8988T (cell line): ENCODE measurements at places on chromosomes 2 and 18.

GRCh38 chr2:210752532-210752931 is 196.1 kb downstream of the CPS1 start:
- no peak for DNase-seq

DNA sequence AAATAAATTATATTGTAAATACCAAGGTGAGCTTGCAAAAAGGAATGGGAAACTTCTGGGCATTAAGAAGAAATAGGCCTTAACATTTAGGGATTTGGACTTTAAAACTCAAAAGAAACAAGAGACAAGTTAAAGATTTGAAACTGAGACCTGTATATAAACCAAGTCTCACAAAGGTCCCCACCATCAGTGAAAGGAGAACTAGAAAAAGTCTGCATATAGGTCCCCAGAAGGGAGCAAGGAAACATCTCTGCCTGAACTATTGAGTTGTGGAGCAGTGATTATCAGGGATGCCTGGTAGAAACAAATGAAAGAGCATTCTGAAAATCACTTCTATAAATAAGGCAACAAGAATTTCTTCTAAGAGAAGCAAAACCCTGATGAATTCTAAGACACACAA is 30.5 kb upstream of the ITGAV start:
- no peak for DNase-seq

- DNase-seq, result no peak
These were observed 1.7 kb upstream of the PER2 start for GRCh38 chr2:238290091-238290509.

DNA sequence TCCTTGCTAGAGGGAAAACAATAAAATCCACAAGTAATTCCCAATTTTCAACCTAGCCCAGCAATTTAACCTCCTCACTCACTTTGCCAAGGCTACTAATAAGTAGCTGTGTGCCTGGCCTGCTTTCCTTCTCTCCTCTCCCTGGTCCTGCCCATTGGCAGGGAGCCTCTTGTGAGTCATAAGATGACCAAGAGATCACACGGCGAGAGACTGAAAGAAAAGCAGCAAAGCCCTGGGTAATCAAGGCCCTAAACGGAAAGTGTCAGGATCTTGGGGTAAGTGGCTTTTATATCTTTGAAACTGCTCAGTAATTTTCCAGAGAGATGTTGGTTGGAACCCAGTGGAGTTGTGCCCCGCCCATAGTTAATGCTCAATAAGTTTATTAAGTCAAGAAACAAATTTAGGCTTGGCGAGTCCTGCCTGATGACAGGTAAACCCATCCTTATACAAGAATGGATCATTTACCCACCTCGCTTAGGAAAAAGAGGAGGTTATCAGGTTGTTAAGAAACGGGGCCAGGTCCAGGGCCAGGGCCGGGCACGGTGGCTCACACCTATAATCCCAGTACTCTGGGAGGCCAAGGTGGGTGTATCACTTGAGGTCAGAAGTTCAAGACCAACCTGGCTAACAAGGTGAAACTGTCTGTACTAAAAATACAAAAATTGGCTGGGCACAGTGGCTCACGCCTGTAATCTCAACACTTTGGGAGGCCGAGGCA is 10.0 kb upstream of the ADAM17 start:
- DNase-seq, result peak; percentile 38

- no peak for DNase-seq
These were observed 124.1 kb downstream of the DNAH6 start for GRCh38 chr2:84640411-84640810.

DNA sequence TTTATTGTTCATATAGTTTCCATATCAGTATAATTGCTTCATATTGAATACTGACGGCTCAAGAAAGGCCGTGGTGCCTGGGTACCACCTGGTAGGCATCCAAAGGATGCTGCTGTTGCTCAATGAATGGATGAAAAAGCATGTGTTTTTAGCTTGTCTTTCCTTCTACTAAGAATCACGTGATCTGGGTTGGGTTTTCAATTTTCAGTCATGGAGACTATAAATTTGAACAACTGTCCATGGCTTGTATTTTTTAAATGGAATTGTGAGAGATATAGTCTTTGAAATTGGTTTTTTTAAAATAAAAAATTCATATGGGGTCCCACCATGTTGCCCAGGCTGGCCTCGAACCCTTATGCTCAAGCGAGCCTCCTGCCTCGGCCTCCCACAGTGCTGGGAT is 25.3 kb downstream of the EMILIN2 start:
- DNase-seq, result no peak

GRCh38 chr2:53252115-53252514 is 515.5 kb upstream of the CHAC2 start:
- no peak for DNase-seq

- DNase-seq, result no peak
These were observed 134.6 kb upstream of the SCN7A start for GRCh38 chr2:166628478-166629136.

DNA sequence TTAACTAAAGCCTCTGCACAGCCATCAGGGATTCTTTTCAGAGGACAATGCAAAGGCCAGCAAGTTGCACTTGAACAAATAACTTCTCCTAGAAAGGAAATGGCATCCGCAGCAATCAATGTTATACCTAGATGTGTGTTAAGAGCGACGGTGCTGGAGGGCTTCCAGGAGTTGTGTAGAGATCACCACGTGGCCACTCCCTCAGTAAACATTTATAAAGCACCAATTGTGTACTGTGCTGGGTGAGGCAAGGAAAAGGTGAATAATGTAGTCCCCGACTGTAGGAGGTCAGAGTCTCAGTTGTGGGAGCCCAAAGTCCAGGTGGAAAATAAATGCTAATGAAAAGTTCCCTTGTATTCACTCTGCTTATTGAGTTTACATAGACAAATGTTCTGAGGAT is 135.0 kb downstream of the ALK start:
- DNase-seq, result no peak

DNA sequence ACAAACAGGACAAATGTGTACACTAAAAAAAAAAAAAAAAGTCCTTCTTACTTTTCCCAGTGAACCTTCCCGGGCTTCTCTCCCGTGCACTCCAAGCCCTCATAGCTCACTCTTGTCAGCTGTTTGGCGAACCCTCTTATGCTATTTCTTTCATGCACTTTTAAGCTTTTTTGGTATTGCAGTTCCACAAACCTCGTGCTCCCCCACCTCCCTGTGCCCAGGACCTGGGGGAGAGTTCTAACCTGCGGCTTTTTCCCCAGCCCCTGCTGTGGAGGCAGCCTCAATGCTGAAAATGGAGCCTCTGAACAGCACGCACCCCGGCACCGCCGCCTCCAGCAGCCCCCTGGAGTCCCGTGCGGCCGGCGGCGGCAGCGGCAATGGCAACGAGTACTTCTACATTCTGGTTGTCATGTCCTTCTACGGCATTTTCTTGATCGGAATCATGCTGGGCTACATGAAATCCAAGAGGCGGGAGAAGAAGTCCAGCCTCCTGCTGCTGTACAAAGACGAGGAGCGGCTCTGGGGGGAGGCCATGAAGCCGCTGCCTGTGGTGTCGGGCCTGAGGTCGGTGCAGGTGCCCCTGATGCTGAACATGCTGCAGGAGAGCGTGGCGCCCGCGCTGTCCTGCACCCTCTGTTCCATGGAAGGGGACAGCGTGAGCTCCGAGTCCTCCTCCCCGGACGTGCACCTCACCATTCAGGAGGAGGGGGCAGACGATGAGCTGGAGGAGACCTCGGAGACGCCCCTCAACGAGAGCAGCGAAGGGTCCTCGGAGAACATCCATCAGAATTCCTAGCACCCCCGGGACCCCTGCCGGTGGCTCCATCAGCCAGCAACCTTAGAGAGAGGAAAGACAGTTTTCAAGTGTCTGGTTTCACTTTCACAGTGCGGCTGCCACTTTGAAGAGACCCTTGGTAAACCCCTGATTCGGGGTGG is 826 bp downstream of the KCNE4 start:
- no peak for DNase-seq

DNA sequence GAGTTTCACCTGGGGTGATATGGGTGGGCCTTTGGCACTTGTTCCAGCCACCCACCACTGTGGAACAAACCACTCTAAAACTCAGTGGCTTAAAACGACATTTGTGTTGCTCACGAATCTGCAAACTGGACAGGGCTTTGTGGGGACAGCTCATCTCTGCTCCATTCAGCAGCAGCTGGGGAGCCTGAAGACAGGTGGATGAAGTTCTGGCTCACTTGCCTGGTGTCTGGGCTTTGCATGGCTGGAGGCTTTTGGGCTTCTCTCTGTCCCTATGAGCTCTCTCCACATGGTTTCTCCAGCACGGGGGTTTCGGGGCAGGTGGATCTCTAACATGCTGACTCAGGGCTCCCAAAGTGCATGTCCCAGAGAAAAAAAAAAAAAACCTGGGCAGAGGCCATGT is 93.0 kb upstream of the GLI2 start:
- DNase-seq, result no peak

DNA sequence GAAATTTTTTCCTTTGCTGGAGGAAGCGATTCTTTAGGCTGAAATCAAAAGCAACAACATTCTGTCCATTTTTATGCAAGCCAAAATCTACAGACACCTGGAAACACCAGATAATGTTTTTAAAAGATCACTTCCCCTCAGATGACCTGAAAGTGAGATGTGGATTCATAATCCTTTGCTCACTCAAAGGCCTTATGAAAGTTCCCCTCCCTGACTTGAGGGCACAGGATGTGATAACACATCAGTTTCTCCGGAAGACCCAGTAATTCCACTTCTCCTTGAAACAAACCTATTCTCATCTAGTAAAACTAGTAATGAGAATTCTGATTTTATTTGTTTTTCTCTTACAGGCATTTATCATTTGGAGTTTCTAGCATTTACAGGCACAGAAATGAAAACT is 218.3 kb upstream of the RND3 start:
- no peak for DNase-seq

DNA sequence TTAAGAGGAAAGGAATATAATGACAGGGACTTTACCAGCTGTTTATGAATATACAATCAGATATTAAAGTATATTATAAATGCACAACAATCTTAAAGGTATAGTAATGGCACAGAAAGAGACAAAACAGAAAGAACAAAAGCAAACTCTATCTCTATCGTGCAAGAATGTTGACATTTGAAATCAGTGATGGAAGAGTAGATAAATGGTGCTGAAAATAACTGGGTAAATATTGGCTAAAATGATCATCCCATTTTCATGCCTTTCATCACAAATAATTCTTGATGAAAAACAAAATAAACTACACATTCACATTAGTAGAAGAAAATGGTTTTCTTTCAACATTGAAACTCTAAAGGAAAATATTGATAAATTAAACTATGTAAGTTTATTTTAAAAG is 495.9 kb downstream of the IRS1 start:
- no peak for DNase-seq

DNA sequence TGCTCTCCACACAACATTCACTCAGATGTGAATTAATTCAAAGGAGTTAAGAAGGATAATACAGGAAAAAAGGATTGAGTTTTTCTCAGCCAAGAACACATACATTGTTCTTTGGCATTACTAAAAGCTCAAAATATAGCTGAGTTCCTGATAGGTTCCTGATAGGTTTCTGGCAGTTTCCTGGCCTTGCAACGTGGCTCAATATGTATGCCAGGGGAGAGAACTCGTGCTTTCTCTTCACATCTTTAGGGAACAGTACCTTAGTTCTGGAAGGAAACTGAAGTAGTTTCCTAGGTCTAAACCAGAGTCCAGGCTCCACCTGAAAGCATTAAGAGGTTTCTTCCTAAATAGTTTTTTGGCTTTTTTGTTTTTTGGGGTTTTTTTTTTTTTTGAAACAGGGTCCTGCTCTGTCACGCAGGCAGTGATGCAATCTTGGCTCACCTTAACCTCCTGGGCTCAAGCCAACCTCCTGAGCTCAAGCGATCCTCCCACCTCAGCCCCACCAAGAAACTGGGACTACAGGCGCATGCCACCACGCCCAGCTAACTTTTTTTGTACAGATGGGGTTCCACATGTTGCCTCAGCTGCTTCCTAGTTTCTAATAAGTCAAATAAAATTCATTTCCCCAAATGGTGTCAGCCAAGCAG is 42.8 kb downstream of the ESCO1 start:
- no peak for DNase-seq

DNA sequence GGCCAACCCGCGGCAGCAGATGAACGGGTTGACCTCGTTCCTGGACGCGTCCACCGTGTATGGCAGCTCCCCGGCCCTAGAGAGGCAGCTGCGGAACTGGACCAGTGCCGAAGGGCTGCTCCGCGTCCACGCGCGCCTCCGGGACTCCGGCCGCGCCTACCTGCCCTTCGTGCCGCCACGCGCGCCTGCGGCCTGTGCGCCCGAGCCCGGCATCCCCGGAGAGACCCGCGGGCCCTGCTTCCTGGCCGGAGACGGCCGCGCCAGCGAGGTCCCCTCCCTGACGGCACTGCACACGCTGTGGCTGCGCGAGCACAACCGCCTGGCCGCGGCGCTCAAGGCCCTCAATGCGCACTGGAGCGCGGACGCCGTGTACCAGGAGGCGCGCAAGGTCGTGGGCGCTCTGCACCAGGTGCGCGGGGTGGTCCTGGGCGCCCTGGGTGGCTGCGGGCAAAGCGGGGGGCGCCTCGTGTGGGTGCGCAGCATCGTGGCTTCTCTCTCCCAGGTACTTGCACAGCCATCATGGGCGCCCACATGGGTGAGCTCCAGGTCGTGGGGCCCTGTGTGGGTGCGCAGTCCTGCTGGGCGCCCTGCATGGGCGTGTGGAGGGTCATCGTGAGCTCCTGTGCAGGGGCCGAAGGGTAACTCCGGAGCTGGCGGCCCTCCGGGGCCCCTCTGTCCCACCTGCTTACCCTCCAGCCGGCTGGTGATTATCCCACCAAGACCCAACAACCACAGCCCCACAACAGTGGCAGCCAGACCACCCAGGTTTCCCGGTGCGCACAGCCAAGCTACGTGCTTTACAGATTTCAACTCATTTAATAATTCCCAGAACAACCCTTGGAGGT is 64.2 kb downstream of the TPO start:
- DNase-seq, result no peak

DNA sequence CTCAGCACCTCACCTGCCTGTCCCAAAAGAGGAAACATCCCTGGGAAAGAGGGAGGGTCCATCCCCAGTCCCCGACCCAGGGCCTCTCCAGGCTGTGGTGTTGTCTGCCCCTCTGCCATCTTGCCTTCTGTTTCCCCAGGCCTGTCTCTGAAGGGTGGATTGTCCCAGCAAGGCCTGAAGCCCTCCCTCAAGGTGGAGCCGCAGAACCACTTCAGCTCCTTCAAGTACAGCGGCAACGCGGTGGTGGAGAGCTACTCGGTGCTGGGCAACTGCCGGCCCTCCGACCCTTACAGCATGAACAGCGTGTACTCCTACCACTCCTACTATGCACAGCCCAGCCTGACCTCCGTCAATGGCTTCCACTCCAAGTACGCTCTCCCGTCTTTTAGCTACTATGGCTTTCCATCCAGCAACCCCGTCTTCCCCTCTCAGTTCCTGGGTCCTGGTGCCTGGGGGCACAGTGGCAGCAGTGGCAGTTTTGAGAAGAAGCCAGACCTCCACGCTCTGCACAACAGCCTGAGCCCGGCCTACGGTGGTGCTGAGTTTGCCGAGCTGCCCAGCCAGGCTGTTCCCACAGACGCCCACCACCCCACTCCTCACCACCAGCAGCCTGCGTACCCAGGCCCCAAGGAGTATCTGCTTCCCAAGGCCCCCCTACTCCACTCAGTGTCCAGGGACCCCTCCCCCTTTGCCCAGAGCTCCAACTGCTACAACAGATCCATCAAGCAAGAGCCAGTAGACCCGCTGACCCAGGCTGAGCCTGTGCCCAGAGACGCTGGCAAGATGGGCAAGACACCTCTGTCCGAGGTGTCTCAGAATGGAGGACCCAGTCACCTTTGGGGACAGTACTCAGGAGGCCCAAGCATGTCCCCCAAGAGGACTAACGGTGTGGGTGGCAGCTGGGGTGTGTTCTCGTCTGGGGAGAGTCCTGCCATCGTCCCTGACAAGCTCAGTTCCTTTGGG is 47.2 kb downstream of the BOLA3 start:
- no peak for DNase-seq
